Mucosa of descending colon (tissue), 3 donors: ENCODE measurements at places on chromosomes 7 and 10. TPM values are rescaled to one million over a fixed set of nuclear protein-coding genes. Genes with fewer than 3 reads are reported as not detected.

DNA sequence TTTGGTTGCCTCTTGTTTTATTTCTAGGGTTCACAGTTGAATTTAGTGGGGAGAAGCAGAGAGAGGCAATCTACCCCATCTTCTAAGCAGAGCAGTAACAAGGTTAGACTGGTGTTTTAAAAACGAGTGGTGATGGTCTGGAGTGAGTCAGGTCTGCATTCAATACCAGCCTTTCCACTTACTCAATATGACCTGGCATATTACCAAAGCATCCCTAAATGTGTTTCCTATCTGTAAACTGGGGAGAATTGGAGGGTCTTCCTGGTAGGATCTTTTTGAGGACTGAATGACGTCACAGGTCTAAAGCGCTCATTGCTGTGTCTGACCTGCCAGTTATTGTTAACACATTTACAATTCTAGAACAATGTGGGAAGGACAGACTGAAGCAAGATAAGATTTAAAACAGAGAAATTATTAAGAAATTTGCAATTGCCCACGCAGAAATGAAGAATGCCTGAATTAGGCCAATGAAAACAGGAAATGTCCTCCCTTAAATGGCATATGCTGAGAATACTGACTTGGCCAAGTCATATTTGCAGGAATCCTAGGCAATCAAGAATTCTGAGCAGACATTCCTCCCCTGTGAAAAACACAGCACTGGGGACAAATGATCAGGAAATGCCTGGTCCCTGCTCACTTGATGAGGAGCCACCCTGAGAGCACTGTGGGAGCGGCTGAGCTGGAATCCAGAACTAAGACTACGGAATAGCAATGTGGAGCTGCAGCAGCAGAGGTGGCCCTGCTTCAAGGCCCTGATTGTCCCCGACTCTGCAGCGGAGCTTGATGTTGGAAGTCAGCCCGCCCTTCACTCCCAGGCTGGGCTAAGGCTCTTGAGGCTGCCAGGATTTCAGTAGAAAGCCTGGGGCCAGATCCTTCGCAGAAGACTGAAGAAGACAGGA is 184.5 kb upstream of the CXCL12 start:
- no peak for DNase-seq

The DYNC1I1 gene
- total RNA-seq, result 1.5 TPM

DNA sequence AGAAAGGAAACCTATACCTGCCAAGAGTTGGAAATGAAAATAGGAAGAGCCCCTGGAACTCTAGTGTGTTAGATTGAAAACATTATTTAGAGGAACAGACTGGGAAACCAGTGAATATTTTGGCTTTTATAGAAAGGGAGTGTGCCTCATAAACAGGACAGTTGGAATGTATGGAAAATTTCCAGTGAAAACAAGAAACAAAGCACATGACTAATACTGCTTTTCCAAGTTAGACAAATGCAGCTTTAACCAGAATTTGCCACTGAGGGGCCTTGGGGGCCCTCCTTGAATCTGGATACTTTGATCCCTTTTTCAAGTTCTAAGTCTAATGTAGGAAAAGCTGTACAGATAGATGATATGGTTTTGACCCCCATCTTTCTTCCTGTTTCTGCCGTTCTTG is 21.2 kb downstream of the ITGB8 start:
- no peak for DNase-seq

GRCh38 chr7:43877968-43878864 is 8.9 kb upstream of the MRPS24 start:
- no peak for DNase-seq

GRCh38 chr7:42662862-42663261 is 249.0 kb downstream of the C7orf25 start:
- DNase-seq, result no peak

GRCh38 chr7:84372155-84372621 is 177.6 kb upstream of the SEMA3A start:
- no peak for DNase-seq

DNA sequence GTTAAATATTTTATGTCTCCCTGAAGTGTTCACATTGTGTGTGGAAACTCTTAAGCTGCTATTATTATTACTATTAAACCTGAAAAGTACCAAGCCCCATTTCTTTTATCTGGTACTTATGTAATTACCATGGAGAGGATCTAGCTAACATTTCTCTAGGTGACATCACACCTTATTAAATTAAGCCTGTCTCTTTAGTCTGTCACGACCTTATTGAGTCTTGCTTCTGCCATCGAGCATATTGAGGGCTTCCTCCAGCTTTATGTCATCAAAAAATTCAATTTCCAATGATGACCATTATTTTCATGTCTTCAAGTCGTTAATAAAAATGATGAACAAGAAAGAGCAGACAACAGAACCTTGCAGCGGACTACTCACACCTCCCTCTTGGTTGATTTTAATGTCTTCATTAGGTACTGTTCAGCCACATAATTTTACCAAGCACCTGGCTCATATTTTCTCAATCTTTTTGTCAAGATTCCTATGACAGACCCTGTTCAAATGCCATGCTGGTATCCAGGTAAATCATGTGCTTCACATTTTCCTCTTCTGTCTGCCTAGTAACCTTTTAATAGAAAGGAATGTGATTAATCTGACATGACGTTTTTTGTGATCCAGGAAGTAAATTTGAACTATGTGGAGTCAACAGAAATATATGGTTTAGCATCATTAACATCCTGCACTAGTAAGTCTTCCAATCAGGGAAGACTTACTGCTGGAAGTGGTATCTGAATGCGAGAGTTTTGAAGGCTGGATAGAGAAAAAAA is 556.7 kb downstream of the SORCS3 start:
- no peak for DNase-seq

GRCh38 chr7:26858241-26858715 is 6.1 kb downstream of the SKAP2 start:
- DNase-seq, result no peak

The KLF6 gene
- total RNA-seq, result 331 TPM
